ENCODE measurements at places on chromosomes 2 and 18. TPM values are rescaled to one million over a fixed set of nuclear protein-coding genes. Genes with fewer than 3 reads are reported as not detected.
A peak's percentile ranks its signal among the peaks of the same experiment; 100 is the strongest.

- ATAC-seq, result peak; percentile 58
Measured at GRCh38 chr2:37361994-37362698, 17.7 kb downstream of the QPCT start.

The STK25 gene
- 82.4 TPM for total RNA-seq

The ARHGEF4 gene
- total RNA-seq, result 41.8 TPM

The SCN7A gene
- total RNA-seq, result 0.48 TPM
